ENCODE measurements at places on chromosomes 7 and 10.

- no peaks in the 10 kb centered on the region for H3K27me3 ChIP-seq
- peaks cover 51% of the 10 kb centered on the region for H3K4me1 ChIP-seq
- H3K27ac ChIP-seq = no peak overlapping the region
These were observed 4.7 kb downstream of the BLVRA start for GRCh38 chr7:43763183-43763582.

DNA sequence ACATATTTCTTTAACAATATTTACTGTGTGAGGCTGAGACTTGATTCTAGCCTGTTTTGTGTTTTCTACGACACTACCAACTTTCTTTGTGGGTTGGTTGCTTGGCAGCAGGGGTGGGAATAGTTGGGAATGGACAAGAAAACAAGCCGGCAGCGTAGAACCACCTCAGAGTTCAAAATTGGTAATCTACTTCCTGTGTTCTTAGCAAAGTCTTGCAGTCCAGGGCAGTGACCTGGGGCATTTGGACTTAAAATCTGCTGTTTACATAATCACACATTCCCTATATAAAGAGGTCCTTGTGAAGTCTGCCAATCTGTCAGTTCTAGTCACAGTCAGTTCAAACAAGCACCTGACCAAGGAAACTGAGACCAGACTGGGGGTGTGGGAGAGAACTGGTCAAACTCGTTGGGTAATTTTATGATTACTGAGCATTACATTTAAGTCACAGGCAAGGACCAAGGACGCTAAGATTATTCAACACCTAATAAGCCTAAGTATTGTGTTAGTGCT lies 167.9 kb downstream of the CPEB3 start:
- no peak for DNase-seq
- H3K4me3 ChIP-seq = no peak overlapping the region
- peaks cover 55% of the 10 kb centered on the region for H3K4me1 ChIP-seq
- no peaks in the 10 kb centered on the region for H3K36me3 ChIP-seq
- no peaks in the 10 kb centered on the region for H3K27me3 ChIP-seq

- no peak for DNase-seq
- H3K27ac ChIP-seq = no peak overlapping the region
- H3K36me3 ChIP-seq = no peaks in the 10 kb centered on the region
These were observed 201.5 kb upstream of the GNAI1 start for GRCh38 chr7:79933144-79933543.

GRCh38 chr10:13787015-13787421 lies 200.3 kb downstream of the PRPF18 start:
- no peak overlapping the region for H3K4me3 ChIP-seq
- H3K4me1 ChIP-seq = peaks cover 28% of the 10 kb centered on the region
- H3K36me3 ChIP-seq = peaks cover 6% of the 10 kb centered on the region
- DNase-seq = no peak
- H3K27me3 ChIP-seq = no peaks in the 10 kb centered on the region

GRCh38 chr7:116593359-116594075 lies 68.7 kb downstream of the CAV1 start:
- H3K4me1 ChIP-seq = peaks cover 5% of the 10 kb centered on the region
- H3K4me3 ChIP-seq = no peak overlapping the region
- no peak overlapping the region for H3K27ac ChIP-seq
- H3K36me3 ChIP-seq = no peaks in the 10 kb centered on the region
- no peak for DNase-seq

- H3K36me3 ChIP-seq = no peaks in the 10 kb centered on the region
- H3K4me3 ChIP-seq = no peak overlapping the region
- no peaks in the 10 kb centered on the region for H3K27me3 ChIP-seq
These were observed 21.9 kb upstream of the SFTPA1 start for GRCh38 chr10:79588800-79589199.

All from esophagus muscularis mucosa (tissue), 4 donors.